Activated gamma-delta T cell (primary cell): ENCODE measurements at places on chromosomes 1 and 21.

- no peak for DNase-seq
Observed at GRCh38 chr1:206098242-206098919, 18.8 kb downstream of the AVPR1B start.

- no peak for DNase-seq
Observed at GRCh38 chr21:39881661-39882060, 14.4 kb downstream of the PCP4 start.

GRCh38 chr1:189405419-189405818, 1072.2 kb downstream of the BRINP3 start:
- no peak for DNase-seq

GRCh38 chr1:32991819-32992488, 27.3 kb upstream of the RNF19B start:
- no peak for DNase-seq

DNA sequence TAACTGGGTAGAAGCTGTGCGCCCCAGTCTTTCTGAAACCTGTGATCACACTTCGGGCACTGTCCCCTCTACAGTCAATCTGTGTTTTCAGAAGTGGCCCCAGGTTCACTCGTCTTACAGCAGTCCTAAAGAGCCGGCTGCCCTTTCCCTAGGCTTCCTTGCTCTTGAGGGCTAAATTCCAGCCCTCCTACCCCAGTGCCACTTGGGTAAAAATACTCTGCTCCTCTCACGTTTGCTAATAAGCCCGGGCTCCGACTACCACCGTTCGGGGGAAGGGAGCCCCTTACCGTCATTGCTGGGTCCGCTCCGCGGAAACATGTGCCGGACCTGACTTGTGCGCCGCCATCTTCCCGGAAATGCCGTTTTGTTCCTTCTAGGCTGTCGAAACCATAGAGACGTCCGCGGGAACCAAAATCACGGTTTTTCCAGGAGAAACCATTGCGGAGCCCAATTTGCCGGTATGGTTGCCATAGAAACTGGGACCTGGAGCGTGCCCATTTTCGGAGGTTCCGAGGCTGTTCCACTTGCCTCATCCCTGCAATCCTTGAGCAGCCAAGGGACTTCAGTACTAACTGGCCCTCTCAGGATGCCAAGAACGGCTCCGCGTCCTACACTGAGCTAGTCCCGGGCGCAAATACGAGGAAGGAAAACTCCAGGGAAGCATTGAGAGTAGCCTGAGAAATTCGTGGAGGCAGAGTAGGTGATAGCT, at the start of gene GPATCH4:
Gene GPATCH4, minus strand, starts transcription at position 358 of the 709 bp plus-strand sequence.
- DNase-seq: no peak

- no peak for DNase-seq
Observed at GRCh38 chr1:167060141-167061072, 29.8 kb downstream of the GPA33 start.

DNA sequence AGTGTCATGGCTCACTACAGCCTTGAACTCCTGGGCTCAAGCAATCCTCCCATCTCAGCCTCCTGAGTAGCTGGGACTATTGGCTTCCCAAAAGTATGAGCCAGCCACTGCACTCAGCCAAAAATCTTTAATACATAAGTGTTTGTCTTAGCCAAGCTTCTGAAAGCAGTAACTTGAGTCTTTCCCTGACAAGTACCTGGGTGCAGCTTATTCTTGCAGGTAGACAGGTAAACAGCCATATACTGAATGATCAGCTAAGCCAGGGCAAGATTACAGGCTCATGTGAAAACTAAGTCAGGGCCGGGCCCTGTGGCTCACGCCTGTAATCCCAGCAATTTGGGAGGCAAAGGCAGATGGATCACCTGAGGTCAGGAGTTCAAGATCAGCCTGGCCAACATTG, 7.8 kb downstream of the MEAF6 start:
- DNase-seq: no peak

DNA sequence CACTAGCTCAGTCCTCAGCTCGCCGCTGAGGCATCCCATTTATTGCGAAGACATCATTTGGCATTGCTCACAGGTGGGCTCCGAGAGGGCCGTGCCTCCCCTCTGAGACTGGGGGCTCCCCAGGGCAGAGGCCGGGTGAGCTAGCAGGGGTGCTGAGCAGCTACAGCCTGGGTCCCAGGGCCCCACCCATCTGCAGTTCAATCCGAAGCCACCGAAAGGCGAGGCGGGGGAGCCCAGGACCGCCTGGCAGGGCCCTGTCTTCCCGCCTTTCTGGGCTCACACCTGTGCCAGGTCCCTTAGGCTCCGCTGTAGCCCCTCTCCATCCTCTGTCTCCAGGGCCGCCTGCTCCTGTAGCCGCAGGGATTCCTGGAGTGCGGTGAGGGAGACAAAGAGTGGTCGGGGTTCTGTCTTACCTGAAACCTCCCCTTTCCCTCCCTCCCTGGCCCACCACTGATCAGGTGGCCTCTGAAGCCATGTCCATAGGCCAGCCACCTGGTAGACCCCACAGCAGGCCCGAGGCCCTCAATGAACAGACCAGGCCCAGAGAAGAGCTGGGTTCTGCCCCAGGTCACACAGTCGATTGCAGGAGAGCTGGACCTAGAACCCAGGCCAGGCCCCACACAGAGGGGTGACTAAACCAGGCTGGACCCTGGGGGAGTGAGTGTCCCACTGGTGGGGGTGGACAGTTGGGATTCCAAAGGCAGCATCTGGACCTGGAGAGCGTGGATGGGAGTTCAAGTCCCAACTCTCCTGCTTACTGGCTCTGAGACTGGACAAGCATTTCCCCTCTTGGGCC, 18.1 kb upstream of the NBPF1 start:
- DNase-seq: no peak

GRCh38 chr1:204406621-204407020, 5.0 kb downstream of the PPP1R15B start:
- no peak for DNase-seq

DNA sequence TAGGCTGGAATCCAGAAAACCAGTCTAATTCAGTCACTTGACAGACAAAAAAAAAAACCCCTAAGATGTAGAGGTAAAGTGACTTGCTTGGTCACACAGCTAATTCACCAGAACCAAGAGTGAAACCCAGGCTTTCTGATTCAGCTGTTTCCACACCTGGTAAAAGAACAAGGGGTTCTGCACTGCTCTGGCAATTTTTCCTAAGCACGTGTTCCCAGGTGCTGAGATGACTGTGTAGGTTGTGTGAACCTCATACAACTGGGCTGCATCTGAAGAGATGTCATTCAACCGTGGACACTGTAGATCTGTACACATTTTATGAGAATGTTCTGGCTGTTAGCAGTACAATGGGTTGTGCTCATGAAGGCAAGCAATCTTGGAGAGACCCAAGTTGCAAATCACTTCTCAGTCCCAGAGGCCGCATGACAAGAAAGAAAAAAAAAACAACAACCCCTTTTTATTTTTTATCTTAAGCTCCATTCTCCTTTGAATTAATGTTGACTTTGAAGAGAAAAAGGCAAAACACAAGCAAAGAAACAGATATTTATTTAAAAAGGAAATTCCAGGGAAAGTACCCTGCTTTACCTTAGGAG, 95.4 kb downstream of the INTS7 start:
- DNase-seq: no peak

- no peak for DNase-seq
Observed at GRCh38 chr1:1437904-1438376, 2.5 kb downstream of the VWA1 start.

GRCh38 chr1:42938645-42939615, 19.7 kb downstream of the SLC2A1 start:
- no peak for DNase-seq

DNA sequence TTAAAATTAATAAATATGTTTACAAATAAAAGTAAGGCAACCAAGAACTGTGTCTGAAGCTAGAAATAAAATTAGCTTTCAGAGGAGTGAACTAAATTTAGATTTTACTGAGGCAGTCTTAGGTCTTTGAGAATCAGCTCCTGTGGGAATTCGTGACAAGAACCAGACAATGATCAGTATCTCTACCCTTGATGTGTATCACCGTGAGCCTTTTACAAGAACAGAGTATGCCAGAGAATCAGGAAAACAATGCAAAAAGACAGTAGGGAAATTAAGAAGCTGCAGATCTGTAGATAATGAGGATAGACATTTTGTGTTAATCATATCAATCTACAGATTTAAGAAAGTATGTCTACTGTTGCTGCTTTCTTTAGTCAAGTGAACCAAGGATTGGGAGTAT, 351.0 kb downstream of the COL11A1 start:
- no peak for DNase-seq
